ENCODE measurements at places on chromosomes 13 and 19.

- DNase-seq, result no peak
Measured at GRCh38 chr19:53980539-53981375, 10.7 kb upstream of the CACNG6 start.

DNA sequence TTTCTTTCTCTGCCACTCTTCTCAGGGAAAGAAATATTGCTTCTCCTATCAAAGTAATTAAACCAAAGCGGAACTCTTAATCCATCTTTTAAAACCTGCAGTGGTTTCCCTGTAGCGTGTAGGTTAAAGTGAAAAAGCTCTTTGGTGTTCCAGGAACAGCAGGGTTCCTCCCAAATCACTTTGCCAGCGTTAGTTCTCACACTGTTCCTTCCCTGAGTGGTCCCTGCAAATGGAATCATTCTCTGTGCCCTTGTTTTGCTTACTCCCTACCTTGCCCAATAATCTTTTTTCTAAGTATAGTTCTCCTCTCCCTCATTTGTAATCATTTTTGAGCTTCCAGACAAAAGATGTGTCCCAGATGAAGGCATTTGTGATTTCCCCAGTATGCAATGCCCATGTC lies 207.5 kb downstream of the HS6ST3 start:
- no peak for DNase-seq

- no peak for DNase-seq
Measured at GRCh38 chr19:36152019-36152351, 262 bp downstream of the COX7A1 start.

DNA sequence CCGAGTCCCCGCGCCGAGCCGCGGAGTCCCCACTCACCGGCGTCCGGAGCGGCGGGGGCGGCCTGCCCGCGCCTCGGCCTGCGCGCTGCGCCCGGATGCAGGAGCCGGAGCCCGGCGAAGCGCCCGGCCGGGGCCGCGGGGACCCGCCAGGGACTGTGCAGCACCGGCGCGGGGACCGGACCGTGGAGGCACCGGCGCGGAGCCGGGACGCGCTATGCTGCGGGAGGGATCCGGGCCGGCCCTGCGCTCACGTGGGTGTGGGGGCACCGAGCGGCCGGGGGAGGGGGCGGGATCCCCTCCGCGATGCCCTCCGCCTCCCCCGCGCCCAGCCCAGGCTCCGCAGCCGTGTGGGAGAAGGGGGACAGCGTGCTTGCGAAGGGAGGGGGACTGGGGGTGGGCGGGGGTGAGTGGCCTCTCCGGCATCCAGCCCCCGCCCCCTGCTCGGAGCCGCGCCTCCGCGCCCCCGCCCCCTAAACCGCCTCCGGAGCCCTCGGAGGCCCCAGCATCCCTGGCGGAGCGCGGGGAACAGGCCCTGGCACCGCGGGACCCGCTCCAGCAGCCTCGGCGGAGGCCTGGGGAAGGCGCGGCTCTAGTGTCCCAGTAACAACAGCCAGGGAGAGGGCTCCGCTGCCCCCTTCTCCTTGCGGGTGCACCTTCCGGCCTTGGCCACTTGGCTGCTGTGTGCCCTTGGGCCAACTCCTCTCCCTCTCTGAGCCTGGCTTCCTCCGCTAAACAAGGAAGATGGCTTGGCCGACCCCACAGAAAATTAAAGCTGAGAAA lies at the start of gene SLC1A6:
Gene SLC1A6, minus strand, starts transcription at position 389 of the 780 bp plus-strand sequence. CDS start 6,954 bp downstream, outside the sequence.
- no peak for DNase-seq

GRCh38 chr13:63501702-63502101 lies 2086.1 kb upstream of the PCDH20 start:
- DNase-seq, result no peak

GRCh38 chr19:16614941-16615340 lies 13.1 kb downstream of the MED26 start:
- no peak for DNase-seq

DNA sequence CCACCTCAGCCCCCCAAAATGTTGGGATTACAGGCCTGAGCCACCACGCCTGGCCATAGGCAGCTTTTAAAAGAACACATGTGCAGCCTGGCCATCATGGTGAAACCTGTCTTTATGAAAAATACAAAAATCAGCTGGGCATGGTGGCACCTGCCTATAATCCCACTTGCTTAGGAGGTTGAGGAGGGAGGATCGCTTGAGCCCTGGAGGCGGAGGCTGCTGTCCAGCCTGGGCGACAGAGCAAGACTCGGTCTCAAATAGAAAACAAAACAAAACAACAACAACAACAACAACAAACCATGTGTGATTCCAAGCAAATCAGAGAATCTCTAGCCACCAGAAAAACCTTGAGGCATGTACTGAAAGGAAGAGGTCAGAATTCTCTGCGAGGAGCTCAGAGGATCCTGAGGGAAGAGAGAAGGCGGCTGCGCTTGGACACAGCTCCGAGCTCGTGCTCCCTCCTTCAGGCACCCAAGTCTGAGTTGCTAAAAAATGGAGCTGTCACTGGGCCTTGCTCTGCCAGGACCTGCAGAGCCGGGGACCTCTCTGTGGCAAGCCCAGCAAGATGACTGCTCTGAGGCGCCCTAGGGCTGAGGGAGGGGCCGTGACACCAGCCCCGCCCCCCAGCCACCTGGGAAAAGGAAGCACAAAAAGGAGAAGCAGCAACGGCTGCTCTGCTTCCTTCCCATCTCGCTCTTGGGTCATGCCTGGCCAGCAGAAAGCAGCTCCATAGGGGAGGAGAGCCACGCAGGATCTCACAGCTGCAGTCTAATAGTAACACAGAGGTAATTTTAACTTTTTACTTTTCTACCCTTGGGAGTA lies at the start of gene ARL11:
Gene ARL11, plus strand, starts transcription at position 677 of the 822 bp plus-strand sequence. CDS start 1,941 bp downstream, outside the sequence.
- DNase-seq, result peak; percentile 63

DNA sequence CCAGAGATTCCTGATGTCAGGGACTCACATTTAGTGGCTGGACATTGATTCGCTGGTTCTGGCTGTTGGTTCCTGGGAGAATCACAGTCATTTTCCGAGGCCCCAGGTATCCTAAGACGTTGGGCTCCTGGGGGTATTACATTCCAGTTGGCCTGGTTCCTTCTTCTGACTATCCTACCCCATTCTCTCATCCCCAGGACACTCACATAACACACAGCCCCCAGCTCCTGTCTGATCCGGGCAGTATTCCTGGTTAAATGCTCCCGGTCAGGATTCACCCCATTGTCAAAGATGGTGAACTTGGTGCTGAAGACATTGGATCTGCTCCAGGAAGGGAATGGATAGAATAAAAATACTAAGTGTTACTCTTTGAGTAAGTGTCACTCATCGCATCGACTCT lies 11.5 kb downstream of the PPP1R15A start:
- no peak for DNase-seq

DNA sequence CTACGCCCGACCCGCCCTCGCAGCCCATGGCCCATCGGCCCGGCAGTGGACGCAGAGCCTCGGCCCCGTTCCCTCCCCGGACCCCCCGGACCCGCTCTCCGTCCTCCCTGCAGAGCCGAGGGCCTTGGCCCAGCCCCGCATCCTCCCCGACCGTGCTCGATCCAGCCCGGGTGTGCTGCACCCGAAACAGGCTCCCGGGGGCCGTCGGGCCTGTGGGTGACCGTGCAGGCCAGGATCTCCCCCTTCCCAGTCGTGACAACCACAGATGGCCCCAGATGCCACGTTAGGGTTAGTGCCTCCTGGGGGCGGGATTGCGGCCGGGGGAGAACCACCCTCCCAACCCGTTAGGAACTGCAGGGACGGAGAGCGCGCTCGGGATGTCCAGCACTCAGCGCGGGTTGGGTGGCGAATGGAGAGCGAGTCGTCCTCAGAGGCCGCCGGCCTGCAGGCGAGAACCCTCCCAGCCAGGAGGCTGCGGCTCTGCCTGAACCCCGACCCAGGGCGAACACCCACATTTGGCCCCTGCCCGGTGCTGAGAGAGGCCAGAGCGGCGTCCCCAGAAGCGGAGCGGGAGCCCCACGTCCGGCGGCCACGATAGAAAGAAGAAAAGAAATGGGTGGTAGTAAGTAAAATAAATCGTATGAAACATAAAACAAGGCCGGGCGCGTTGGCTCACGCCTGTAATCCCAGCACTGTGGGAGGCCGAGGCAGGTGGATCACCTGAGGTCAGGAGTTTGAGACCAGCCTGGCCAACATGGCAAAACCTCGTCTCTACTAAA lies 6.7 kb upstream of the MADCAM1 start:
- DNase-seq, result no peak

- no peak for DNase-seq
Measured at GRCh38 chr13:63636316-63636993, 2220.8 kb upstream of the PCDH20 start.

- DNase-seq, result no peak
Measured at GRCh38 chr19:54435551-54436016, 13.4 kb upstream of the LENG8 start.

DNA sequence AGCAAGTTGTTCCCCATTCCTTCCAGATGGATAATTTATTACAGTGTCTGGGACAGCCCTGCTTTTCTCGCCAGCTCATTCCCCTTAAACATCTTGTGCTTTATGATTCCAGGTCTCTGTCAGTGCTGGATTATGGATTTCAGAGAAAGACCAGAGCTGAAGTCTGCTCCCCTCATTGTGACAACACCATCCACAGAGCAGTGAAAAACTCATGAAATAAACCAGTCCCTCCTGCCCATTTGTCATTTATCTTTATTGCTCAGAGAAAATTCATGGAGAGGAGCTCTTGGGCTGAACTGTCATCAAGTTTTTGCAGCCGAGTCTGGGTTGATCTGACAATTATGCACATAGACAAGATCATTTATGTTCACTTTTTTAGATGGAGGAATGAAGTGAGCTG lies 92.7 kb upstream of the GPR12 start:
- no peak for DNase-seq

All from activated naive CD4-positive, alpha-beta T cell treated with anti-CD3 and anti-CD28 coated beads, Interleukin-2, amount 50 U/mL, for 16 hours (primary cell).